ENCODE measurements at places on chromosomes 4 and X.

- DNase-seq, result no peak
Measured at GRCh38 chrX:81003491-81004185, 194.0 kb upstream of the BRWD3 start.

DNA sequence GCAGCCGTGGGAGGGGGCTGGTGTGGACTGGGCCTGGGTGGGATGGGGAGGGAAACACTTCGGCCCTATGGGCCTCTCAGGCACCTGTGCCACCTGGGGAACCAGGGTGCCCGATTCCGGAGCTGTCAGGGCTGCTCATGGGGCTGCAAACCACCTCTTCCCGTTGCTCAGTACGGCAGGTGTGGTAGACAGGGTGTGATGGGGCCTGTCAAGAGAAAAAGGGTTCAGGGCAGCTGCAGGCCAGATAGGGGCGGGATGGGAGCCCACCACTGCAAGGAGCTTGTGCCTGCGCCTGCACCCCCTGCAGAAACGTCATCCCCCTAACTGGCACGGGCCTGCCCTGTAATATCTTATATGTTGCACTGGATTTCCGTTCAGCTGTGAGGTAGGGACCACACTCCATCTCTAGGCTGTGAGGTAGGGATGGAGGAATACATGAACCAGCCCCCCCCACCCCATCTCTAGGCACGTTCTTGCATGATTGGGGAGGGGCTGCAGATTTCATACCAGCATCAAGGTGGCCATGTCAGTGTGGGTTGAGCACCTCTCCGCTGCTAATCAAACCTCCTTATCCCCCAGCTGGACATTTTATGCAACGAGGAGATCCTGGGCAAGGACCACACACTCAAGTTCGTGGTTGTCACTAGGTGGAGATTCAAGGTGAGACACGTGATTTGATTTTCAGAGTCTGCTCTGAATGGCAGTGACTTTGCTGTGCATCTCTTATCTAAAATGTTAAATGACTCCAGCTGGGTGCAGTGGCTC lies 59.0 kb downstream of the PCGF3 start:
- no peak for DNase-seq

GRCh38 chr4:89069481-89069880 lies 12.5 kb upstream of the FAM13A start:
- no peak for DNase-seq

DNA sequence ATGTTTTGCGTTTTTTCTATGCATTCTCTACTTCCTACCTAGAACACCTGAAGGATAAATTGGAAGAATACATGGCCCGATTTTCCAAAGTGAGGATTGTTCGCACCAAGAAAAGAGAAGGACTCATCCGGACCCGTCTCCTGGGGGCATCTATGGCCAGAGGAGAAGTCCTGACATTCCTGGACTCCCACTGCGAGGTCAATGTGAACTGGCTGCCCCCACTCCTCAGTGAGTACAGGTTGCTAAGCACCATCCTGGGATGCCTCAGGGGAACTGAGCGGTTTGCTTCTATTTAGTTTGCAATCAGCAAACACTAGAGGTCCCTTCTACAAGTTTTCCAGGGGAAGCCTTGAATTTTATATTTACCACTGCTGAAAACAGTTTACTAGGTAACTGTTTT lies 359.3 kb upstream of the GALNT7 start:
- no peak for DNase-seq

All from DMS 273 treated with DMSO at 0.1 percent for 48 hours (cell line).